ENCODE measurements at places on chromosomes 7 and 10.

- no peak for DNase-seq
These were observed 11.6 kb upstream of the ZDHHC4 start for GRCh38 chr7:6565655-6566054.

DNA sequence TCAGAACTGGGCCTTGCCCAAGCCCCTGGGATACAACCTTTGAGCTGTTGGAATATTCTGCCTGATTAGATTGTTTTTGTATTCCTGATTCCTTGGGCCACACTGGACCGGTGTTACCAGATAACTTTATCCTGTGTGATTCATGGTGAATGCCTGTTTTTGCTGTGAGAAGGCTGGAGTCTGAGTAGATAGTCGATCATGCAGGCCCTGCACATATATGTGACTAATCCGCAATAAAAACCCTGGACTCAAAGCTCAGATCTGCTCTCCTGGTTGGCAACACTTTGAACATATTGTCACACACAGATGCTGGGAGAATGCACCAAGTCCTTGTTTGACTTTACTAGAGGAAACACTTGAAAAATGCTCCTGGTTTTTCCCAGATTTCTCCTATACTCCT, 183.9 kb upstream of the MBL2 start:
- peak; percentile 11 for DNase-seq

DNA sequence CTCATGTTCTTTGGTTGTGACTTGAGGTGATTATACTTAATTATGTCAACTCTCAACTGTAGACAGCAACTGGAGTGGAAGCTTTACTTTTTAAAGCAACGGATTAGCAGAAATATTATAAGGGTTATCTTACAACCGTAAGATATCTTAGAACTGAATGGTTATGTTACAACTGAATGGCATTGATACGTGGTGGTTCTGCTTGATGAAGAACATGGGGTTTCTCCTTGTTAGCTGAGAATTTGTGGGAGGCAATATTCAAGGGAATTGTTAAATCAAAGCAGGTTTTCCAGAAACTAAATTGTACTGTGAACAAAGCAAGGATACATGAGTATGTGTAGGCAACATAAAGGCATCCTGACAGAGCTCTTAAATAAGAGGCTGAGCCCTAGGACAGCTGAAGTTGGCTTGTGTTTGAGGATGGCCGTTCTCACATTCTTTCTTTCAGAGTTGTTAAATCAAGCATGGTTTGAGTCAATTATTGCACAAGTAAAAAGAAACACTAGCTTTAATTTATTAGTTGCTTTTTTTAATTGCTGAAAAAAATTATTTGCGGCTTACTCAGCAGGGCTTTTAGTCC, 350.0 kb downstream of the PLXDC2 start:
- no peak for DNase-seq

- DNase-seq = no peak
These were observed 31.1 kb upstream of the RSBN1L start for GRCh38 chr7:77665161-77665560.

GRCh38 chr7:95684037-95684436, 87.7 kb upstream of the PDK4 start:
- peak; percentile 33 for DNase-seq

DNA sequence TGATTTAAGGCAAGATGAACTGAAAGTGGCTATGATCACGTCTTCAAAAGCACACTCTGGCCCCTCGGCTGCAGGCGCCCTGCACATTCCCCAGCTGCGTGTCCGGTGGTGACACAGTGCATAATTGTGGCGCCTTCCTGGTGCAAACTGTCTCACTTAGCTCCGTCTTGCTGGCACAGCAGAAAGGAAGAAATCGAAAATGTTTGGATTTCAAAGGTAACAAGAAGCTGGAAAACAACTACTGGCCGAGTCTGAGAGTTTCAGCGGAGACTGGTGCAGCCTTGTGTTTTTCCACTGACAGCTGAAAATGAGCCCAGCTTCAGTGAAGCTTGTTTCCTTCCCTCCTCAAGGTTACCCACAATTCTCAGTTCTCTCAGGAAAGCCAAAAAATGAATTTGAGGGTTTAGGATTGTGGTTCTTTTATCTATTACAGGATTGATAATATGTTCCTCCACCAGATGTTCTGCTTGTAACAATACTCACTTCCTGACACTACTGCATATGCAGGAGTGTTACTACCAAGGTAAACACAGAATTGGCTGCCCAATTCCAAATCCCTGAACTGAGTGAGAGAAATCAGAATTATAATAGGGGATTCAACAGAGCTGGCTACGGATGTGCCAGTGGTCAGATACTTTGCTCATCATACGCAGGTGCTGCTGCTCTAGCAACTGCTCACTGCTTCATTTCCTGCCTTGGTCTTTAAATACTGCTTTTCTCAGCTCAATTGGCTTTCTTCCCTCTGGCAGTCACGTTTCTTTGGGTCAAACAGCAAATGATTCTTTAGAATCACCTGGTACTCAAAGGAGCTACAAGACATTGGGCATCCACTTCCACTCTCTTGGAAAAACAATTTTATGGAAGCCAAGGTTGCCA, 63.7 kb downstream of the TRUB1 start:
- DNase-seq = peak; percentile 27

DNA sequence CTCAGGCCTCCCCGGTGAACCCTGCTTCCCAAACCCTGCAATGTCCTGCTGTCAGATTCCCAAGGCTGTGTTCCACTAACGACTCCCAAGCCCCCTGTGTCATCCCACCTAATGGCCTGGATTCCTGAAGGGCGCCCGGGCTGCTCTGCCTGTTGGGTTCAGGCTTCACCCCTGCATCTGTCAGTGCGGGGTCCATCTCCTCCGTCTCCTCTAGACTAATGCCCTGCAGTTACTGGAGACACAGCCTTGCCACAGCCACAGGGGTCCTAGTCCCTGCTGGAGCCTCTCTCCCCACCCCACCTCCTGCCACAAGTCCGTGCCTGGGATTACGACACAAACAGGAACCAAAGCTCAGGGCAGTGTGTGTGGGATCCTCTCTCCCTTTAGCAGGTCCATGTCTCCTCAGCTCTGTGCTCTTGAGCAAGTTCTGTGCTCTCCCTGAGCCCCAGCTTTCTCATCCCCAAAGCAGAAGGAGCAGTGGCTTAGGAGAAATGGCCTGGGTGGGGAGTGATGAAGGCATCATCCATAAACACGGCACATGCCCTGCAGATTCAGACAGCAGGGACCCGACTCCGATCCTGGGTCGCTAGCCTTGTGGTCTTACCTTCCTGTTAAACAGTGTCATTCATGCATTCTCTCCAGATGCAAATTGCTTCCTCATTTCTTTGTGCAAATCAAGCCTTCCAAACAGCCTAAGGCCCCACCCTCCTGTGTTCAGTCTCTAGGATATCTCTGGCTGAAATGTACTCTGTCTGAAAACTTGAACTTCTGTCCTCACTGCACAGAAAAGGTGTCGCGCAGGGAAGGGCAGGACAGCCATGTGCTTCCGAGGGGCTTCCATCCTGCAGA, 8.2 kb upstream of the RBP3 start:
- no peak for DNase-seq

- no peak for DNase-seq
These were observed 27.7 kb upstream of the TAX1BP1 start for GRCh38 chr7:27712217-27712616.

Data from muscle of back (tissue), 13 donors.